ENCODE measurements at places on chromosomes 4 and X. TPM values are rescaled to one million over a fixed set of nuclear protein-coding genes. Genes with fewer than 3 reads are reported as not detected.

BEX5 gene
- 5.9 TPM for polyA plus RNA-seq

SLITRK2 gene
- polyA plus RNA-seq = not detected

PDE6B gene
- 1.8 TPM for polyA plus RNA-seq

SPANXA1 gene
- polyA plus RNA-seq = not detected

FGG gene
- 2.1 TPM for polyA plus RNA-seq

ZAR1 gene
- polyA plus RNA-seq = not detected

MAGEC1 gene
- not detected for polyA plus RNA-seq
